ENCODE measurements at places on chromosomes 12 and 14.

DNA sequence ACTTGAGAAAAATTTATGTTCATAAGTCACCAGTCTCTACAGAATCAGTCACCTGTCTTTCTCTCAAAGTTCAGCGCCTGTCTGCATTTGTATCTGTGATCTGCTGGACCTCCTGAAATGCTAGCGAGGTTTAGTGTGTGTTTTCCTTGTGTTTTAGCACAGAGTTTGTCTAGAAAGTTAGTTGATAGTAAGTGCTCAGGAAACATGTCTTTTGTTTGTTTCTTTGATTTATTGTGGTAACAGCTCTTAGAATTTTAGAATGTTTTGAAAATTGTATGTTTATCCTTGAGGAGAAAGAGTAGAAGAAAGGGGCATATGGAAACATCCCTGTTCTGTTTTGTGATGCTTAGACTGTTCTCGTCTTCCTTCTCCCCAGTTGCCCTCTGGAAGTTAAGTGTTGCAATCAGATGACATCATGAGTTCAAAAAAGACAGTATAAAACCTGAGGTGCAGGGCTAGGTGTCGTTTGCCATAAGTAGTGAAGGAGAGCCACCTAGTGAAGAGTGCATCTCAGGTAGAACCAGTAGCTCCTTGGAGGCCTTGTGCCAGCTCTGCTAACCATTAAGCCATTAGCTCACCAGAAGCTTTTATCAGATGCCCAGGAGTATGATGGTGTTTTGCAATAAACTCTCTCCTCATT, 44.8 kb downstream of the FBXW8 start:
- no peak for DNase-seq

DNA sequence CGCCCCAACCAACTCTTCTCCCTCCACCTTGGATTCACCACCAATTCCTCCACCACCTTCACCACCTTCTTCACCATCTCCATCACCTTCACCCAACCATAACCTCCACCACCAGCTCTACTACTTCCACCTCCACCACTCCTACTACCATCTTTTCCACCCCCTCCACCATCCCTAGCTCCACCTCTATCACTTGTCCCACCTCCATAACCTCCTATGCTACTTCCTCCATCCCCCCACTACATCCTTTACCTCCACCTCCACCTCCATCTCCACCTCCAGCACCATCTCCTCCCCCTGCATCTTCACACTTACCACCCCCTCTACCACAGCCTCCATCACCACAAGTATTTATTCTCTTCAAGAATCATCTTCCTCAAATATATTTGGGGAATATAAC, 254.9 kb upstream of the EGLN3 start:
- DNase-seq, result no peak

GRCh38 chr12:131734336-131735152, 23.7 kb downstream of the SFSWAP start:
- DNase-seq, result no peak

DNA sequence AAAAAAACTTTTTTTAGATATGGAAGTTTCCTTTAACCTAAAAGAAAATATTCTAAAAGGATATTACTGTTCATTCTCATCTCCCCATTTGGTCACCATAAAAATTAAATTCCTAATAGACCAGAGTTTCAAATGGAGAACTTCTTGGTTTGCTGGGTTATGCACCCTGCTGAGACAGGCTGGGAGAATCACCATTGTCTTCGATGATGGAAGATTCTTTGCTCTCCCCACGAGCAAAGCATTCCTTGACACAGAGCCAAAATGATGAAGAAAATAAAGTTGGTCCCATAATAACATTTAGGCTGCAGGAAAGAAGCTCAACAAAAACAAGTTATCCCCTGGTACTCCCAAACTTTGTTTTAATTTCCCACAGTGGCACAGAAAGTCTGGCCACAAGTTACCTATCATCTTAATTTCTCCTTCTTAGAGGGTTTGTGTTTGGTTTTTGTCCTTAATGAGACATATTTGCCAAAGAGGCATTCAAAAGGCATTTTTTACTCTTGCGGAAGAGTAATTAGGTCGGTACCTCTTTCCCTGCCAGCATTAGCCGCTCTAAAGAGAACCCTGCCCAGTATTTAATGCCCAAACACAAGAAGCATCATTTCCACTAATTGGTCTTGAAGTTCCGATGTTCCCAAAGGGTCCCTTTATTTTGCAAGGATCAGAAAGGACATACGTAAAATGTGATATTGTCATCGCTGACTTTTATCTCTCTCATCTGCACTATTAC, 4.8 kb downstream of the DIO2 start:
- no peak for DNase-seq

GRCh38 chr14:69401841-69402240, 3.3 kb downstream of the SLC39A9 start:
- no peak for DNase-seq

DNA sequence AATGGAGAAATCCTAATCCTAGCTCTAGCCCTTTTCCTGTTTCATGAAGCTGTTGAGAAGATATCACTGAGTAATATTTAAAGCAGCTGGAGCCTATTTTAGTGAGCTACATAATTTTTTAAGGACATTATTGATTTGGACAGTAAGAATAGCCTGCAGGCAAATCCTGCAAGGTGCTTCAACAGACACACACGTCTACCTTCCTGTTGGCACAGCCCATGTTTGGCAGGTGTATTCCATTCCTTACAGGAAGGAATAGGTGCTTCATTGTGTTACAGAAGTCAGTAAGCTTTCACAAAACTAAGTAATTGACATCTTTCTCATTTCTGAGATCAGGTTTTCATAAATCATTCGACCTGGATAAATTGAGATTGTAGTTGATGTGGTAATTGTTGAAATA, 50.6 kb downstream of the FOXA1 start:
- DNase-seq, result no peak

- no peak for DNase-seq
These were observed 15.4 kb downstream of the CHGA start for GRCh38 chr14:92938235-92938875.

- no peak for DNase-seq
These were observed 61.7 kb downstream of the PPP1R12A start for GRCh38 chr12:79873201-79873600.

- no peak for DNase-seq
These were observed 33.0 kb downstream of the BEGAIN start for GRCh38 chr14:100554082-100554677.
